ENCODE measurements at places on chromosomes 11 and 22. TPM values are rescaled to one million over a fixed set of nuclear protein-coding genes. Genes with fewer than 3 reads are reported as not detected.

Gene RFPL2
- polyA plus RNA-seq = 0.21 TPM

Gene NXPE4
- not detected for polyA plus RNA-seq

DNA sequence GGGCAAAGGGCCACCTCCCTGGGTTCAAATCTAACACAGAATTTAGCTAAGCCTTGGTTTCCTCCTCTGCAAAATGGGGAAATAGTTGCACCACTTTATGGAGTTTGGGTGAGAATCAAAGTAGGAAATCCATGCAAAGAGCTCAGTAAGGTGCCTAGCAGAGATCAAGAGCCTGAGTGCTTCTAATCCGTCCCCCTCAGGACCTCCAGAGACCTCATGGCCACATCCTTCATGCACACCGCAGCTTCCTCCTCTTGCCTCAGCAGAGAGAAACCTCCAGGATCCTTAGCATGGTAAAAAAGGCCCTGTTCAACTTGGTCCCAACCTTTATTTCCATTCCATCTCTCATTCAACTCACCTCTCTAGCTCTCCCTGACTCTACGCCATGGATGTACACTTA lies 37.8 kb upstream of the NAV2 start:
- no peaks in the 10 kb centered on the region for H3K36me3 ChIP-seq
- H3K4me1 ChIP-seq = peaks cover 16% of the 10 kb centered on the region
- H3K4me3 ChIP-seq = no peak overlapping the region

DNA sequence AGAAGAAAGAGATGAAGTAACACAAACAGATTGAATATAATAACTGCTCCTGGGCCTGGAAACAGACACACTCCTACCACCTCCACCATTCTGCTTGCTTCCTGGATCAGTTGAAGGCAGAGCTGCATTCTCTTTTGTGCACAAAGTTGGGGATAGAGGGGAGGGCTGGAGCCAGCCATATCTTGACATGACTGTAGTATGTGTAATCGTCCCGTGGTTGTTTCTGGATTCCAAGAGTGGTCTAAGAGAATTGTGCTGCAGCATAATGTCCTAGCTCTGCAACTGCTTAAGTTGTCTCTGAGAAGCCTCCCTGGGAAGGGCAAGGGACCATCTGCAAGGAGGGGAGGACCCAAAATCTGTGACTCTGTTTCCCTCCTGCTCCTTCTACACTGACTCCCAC lies 3.2 kb downstream of the CRY2 start:
- no peak overlapping the region for H3K4me3 ChIP-seq
- H3K36me3 ChIP-seq = peaks cover 18% of the 10 kb centered on the region
- H3K4me1 ChIP-seq = peaks cover 18% of the 10 kb centered on the region
- H3K27ac ChIP-seq = no peak overlapping the region
- DNase-seq = no peak
